ENCODE measurements at places on chromosomes 6 and 20. TPM values are rescaled to one million over a fixed set of nuclear protein-coding genes. Genes with fewer than 3 reads are reported as not detected.

The CCN6 gene
- total RNA-seq, result not detected

The GSTA3 gene
- not detected for total RNA-seq

The ABHD16B gene
- total RNA-seq, result not detected

The SFT2D1 gene
- 44.4 TPM for total RNA-seq

The ZBTB2 gene
- 8.8 TPM for total RNA-seq

The FHL5 gene
- total RNA-seq, result not detected

The SPATS1 gene
- not detected for total RNA-seq

The MYL9 gene
- 13.9 TPM for total RNA-seq

The F13A1 gene
- total RNA-seq, result not detected

The TRDN gene
- not detected for total RNA-seq

The EPPIN gene
- total RNA-seq, result not detected

The GMNN gene
- 10.7 TPM for total RNA-seq

The PBOV1 gene
- not detected for total RNA-seq

The GSTA1 gene
- total RNA-seq, result not detected

The SRPK1 gene
- 39.7 TPM for total RNA-seq

The C6orf118 gene
- not detected for total RNA-seq

The BANF2 gene
- total RNA-seq, result not detected

The MAS1 gene
- 0.09 TPM for total RNA-seq

The GMEB2 gene
- 8.4 TPM for total RNA-seq

The BMP6 gene
- total RNA-seq, result 70.7 TPM

The PSORS1C2 gene
- total RNA-seq, result not detected

The SLC2A4RG gene
- total RNA-seq, result 14.4 TPM

The C20orf96 gene
- 2.4 TPM for total RNA-seq

The GLP1R gene
- not detected for total RNA-seq

The SPATA25 gene
- 1.9 TPM for total RNA-seq

The LRRN4 gene
- not detected for total RNA-seq

The ADGB gene
- total RNA-seq, result not detected

The POU3F2 gene
- total RNA-seq, result not detected

The HRH3 gene
- not detected for total RNA-seq

The HSPA1B gene
- total RNA-seq, result 113 TPM

The C6orf163 gene
- 1.1 TPM for total RNA-seq

The PIGT gene
- 21.6 TPM for total RNA-seq

The SNAI1 gene
- 0.92 TPM for total RNA-seq

The HBS1L gene
- 165 TPM for total RNA-seq

The CRIP3 gene
- total RNA-seq, result not detected

The TP53TG5 gene
- under 0.01 TPM for total RNA-seq

The SPINT4 gene
- not detected for total RNA-seq

The SSTR4 gene
- not detected for total RNA-seq

The SPATA2 gene
- total RNA-seq, result 0.83 TPM

The ZNF334 gene
- 2.0 TPM for total RNA-seq

The FOXS1 gene
- total RNA-seq, result not detected

The C6orf132 gene
- total RNA-seq, result 0.71 TPM

The STX16 gene
- total RNA-seq, result 55.7 TPM

The CALHM6 gene
- total RNA-seq, result 2.3 TPM

The VSX1 gene
- total RNA-seq, result not detected

The ADTRP gene
- total RNA-seq, result 3.5 TPM

The STX11 gene
- 0.55 TPM for total RNA-seq

The BPI gene
- total RNA-seq, result not detected

The GPANK1 gene
- total RNA-seq, result 14.3 TPM

The SPDEF gene
- total RNA-seq, result under 0.01 TPM

The PNPLA1 gene
- total RNA-seq, result under 0.01 TPM

The ENTPD6 gene
- total RNA-seq, result 64.3 TPM

The BHLHE23 gene
- not detected for total RNA-seq

The C2 gene
- 5.4 TPM for total RNA-seq

Measured in smooth muscle cell of bladder (primary cell).